ENCODE measurements at places on chromosomes 4 and X.

DNA sequence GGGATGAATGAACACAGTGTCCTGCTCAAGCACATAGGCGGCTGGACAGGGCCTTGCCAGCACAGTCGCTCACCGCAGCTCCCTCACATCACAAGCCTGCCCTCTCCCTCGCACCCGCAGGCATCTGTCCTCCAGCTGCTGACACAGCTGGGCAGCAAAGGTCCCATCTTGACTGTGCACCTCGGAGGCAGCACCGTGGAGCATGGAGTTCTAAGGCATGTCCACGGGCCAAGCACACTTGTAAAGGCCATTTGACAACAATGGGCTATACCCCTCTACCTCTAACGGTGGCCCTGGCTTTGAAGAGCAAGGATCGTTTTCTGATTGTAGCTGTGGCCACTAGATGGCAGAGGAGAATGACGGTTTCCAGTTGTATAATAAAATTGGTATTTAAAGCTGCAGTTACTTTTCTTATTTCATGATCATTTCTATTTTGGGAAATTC is 53.8 kb downstream of the APLN start:
- DNase-seq: no peak

DNA sequence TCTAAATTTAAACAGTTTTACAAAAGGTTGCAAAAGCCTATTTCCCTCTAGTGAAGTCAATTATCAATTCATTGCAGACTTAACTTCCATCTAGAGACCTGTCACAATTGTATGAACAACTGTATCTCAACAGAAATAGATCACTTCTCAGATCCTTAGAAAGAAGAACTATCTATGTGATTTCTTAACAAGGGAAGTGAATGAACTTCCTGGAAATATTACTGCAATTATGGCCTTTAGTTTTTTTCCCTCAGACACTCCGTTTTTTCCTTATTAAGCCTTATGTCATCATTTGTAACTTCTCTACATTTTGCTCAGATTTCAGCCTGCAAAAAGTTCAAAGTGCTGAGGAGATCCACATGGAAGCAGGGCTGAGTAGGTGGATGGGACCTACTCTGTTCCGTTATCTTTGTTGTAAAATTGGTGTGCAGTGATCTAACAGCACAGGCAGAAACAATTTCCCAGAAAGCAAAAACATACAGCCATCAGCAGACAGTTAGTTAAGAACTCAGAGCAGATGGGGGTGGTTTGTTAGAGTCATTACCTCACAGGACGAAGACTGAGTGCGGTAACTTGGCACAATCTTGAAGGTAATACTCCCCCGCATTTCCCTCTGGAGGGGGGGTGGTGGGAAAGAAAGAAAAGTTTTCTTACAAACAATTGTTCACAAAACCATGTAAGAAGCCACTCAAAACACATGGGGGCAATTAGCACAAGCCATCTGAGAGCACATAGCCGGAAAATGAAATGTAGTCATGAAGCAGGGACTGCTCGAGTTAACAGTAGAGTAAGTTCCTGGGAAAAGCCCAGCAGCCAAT is 112.3 kb downstream of the NYX start:
- DNase-seq: no peak

GRCh38 chr4:170089274-170089667 is 485 bp downstream of the AADAT start:
- no peak for DNase-seq

DNA sequence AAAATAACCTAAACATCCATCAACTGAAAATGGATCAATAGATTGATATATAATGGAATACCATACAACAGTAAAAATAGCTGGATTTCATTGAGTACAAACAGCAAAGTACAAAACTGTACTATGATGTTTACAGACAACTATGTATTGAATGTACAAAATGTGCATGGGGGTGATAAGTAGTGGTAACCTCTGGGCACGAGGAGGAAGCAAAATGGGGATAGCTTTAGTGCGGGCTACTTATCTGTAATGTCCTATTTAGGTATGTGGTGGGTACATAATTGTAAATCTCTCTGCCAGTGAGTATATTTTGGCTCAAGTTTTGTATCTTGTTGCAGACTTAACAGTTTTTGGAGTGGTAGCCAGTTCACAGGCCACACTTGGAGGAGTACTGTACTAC is 123.6 kb downstream of the STAG2 start:
- no peak for DNase-seq

- DNase-seq: no peak
These were observed 16.7 kb downstream of the ASB11 start for GRCh38 chrX:15298780-15299179.

DNA sequence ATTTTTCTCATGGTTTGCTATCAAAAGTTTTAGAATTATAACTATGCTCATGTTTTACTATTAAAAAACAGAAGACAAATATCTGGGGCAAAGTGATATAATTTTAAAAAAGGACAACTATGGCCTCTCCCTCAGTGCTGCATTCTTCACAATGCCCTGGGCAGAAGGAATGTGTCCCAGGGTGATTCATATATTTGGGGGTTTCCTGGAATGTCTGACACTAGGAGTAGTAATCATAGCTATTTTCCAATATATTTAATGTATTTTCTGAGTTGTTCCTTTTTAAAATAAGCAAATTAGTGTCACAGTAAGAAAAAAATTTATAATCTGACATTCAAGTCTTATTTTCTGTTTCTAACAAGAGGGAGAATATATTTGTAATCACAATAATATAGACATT is 281.7 kb downstream of the UNC5C start:
- DNase-seq: no peak

GRCh38 chrX:13013363-13014110 is 30.9 kb downstream of the FAM9C start:
- DNase-seq: no peak

DNA sequence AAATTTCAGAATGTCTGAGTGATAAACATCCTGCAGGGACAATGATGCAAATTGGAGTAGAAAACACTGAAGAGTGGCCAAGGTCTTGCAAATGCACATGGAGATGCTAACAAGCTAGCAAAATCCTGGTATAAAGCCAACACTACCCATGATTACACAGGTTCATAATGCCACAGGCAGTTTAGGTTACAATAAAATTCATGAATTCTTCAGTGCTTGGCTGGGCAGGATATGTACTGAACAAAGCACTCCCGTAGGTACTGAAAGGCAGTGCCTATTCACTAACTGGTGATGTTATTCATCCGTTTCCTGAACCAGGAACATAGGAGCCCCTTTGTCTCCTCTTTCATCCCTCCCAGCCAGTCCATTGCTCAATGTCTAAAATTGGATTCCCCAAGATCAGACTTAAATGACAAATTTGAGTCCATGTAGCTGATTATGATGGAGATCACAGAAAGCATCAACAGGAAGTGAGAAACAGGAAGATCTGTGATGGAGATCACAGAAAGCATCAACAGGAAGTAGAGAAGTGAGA is 244.5 kb downstream of the DMD start:
- no peak for DNase-seq

- DNase-seq: no peak
These were observed 101.1 kb downstream of the TEX13C start for GRCh38 chrX:125420809-125421208.

DNA sequence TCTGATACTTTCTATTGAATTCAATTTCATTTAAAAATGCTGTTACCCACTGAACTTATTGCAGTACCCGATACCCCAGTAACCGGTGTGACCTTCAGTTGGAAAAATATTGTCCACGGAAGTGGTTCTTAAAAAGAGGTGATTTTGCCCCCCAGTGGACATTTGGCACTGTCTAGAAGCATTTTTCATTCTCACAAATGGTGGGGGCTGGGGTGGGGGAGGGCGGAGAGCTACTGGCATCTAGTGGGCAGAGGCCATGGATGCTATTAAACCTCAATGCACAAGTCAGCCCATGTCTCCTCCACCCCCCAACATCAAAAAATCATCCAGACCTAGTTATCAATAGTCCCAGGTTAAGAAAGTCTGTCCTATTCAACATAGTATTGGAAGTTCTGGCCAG is 19.6 kb upstream of the CHM start:
- DNase-seq: no peak

GRCh38 chr4:140085062-140085622 is 68.8 kb downstream of the MAML3 start:
- DNase-seq: no peak

Data from stimulated activated CD8-positive, alpha-beta memory T cell treated with anti-CD3 and anti-CD28 coated beads, Interleukin-7, amount 100 ng/mL, for 1 hour (primary cell).